ENCODE measurements at places on chromosomes 4 and X. TPM values are rescaled to one million over a fixed set of nuclear protein-coding genes. Genes with fewer than 3 reads are reported as not detected.
A peak's percentile ranks its signal among the peaks of the same experiment; 100 is the strongest.

Gene SLC7A11
- 0.13 TPM for total RNA-seq

Gene FAM184B
- not detected for total RNA-seq

Gene NPY5R
- total RNA-seq, result not detected

Gene COL4A5
- total RNA-seq, result not detected

Gene SSX4
- total RNA-seq, result not detected

Gene TLR10
- 2.0 TPM for total RNA-seq

Gene ASB11
- not detected for total RNA-seq

Gene SSX2B
- not detected for total RNA-seq

Gene TMEM31
- not detected for total RNA-seq

Gene YIPF7
- not detected for total RNA-seq

Gene SLC10A4
- not detected for total RNA-seq

Gene HMX1
- total RNA-seq, result not detected

Gene EDA
- total RNA-seq, result 1.6 TPM

Gene TRO
- 3.2 TPM for total RNA-seq

Gene SPANXN4
- not detected for total RNA-seq

Gene ADAMTS3
- not detected for total RNA-seq

DNA sequence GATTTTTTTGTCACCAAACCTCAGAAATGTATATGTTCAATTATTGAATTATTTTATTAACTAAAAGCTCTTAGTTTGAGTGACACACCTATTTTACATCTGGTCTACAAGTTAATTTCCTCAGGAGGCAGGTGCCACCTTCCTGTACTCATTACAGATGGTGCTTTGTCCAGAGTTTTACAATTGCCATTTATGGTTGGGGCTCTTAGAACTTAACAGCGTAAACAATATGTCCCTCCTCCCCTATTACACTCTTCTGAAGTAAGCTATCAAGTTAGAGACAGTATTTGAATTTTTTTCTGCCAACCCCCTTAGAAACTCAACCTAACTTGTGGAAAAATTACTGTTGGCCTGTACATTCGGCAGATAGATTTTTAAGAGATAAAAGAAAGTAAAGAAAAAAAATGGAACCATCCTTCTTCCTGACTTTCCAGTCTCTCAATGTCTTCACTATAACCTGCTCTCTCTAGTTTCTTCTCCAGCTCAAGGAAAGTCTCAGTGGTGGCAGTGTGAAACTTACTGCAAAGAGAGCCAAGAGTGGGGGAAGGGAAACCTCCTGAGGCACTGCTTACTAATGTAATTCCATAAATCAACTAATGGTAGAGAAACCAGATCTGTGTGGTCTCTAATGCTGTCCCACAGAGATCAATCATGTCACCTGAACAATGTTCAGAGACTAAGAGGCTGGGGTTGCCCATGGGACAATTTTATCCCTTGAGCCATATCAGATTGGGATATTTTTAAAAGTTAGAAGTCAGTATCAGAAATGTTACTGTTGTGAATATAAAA, 7.8 kb downstream of the CXXC4 start:
- no peak for DNase-seq

DNA sequence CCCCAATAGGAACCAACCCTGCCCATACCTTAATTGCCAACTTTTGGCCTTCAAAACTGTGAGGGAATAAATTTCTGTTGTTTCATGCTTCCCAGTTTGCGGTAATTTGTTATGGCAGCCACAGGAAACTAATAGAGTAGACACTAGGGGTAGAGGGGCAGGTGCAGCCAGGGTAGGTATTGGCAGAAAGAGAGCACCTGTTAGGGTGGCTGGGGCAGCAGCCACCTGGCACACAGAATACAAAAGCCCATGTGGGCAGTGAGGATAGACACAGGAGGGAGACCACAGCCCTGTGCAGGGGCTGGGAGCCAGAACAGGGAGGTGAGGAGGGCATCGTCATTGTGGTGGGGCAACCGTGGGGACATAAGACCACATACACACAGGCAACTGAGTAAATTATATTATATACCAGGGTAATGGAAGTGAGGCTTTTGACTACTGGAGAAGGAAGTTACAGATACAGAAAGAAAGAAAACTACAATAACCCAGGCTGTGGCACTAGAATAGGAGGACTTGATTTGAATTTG, 28.2 kb downstream of the IRF2 start:
- DNase-seq, result no peak

GRCh38 chrX:21659320-21659719, 1.2 kb upstream of the KLHL34 start:
- DNase-seq, result no peak

DNA sequence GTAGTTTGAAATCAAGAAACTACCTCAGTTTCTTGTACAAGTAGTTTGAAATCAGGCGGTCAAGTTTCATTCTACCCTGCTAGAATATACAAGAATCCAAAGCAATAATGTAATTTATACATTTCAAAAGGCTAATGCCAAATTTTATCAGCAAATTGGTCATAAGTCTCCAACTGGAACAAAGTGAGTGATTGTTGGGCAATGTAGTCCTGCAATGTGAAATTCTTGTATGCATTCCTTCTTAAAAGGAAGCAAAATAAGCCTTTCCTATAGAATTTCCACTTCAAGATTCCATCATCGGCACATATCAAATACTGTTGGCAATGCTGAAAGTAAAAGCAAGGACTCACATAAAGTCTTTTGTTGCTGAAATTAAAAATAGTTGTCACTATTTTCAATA, 334.9 kb downstream of the IL1RAPL1 start:
- no peak for DNase-seq

- peak; percentile 63 for DNase-seq
Measured at GRCh38 chr4:140094438-140095420, 59.3 kb downstream of the MAML3 start.

GRCh38 chr4:2222838-2223237, 19.1 kb downstream of the HAUS3 start:
- no peak for DNase-seq

- peak; percentile 5 for DNase-seq
Measured at GRCh38 chr4:169756971-169757574, 671 bp downstream of the HPF1 start.

- no peak for DNase-seq
Measured at GRCh38 chr4:33400504-33400903, 2680.3 kb downstream of the PCDH7 start.

GRCh38 chr4:156959298-156959702, 12.3 kb downstream of the PDGFC start:
- no peak for DNase-seq

- no peak for DNase-seq
Measured at GRCh38 chrX:104330966-104331365, 76.2 kb upstream of the ESX1 start.

GRCh38 chrX:75156531-75156945, 455 bp upstream of the ABCB7 start:
- no peak for DNase-seq

DNA sequence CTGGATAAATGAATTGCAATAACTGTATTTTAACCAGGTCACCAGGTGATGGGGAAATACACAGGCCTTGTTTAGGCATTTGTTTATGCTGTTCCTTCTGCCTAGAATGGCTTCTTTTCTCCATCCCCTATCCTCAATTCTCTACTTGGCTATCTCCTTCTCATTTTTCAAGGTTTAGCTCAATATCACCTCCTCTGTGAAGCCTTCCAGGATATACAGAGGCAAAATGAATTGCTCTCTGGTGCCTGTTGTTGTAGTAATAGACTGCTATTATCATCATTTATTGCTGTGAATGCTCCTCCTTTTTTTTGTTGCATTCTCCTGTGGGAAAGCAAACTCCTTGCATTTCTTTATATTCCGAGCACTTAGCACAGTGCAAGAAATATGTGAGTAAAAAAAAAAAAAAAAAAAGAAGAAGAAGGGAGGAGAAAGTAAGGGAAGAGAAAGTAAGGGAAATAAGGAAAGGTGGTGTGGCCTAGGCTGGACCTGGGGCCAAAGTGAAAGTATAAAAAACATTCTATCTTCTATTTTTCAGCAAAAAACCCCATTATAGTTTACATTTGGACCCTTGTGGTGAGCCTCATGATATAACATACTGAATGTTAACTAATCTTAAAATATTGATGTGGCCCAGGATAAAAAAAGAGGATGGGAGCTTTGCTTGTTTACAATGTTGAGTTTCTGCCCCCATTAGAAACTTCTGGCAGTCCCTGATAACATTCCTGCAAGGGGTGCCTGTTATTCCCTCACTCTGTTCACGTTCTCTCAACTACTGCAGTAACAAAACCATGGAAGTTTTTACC, 6.3 kb upstream of the STK26 start:
- no peak for DNase-seq

- DNase-seq, result no peak
Measured at GRCh38 chrX:55593756-55594257, 29.4 kb upstream of the FOXR2 start.

DNA sequence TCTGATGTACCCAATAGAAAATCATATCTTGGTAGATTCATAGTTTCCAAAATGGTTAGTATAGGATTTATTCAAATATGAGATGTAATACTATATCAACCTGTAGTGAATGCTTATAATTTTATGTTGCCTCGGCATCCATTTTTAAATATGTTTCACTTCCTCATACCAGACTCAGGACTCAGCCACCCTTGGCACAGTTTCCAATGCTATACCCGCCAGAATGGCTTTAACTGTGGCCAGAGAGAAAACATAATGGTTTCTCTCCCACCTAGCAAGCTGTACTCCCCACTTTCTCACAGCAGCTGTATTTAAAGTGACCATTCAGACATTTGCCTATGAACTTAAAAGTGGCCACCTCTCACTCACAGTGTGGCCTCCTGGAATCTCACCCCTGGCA, 466.6 kb upstream of the PABPC4L start:
- DNase-seq, result no peak

DNA sequence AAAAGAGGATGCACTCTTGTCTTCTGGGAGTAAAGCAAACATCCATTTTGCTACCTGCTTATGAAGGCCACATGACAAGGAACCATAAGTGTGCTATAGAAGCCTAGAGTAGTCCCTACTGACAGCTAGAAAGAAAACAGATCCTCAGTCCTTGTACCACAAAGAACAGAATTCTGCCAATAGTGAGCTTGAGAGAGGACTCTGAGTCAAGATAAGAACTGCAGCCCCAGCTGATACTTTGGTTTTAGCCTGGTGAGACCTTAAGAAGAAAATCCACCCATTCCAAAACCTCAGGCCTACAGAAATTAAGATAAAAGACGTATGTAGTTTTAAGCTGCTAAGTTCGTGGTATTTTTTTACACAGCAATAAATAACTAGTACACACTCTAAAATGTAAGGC, 914.6 kb downstream of the PCDH19 start:
- DNase-seq, result no peak

GRCh38 chrX:43176686-43177085, 398.7 kb upstream of the PPP1R2C start:
- no peak for DNase-seq

GRCh38 chrX:69067841-69068240, 97.4 kb downstream of the PJA1 start:
- no peak for DNase-seq

- DNase-seq, result no peak
Measured at GRCh38 chr4:127131527-127131926, 501.2 kb upstream of the INTU start.

DNA sequence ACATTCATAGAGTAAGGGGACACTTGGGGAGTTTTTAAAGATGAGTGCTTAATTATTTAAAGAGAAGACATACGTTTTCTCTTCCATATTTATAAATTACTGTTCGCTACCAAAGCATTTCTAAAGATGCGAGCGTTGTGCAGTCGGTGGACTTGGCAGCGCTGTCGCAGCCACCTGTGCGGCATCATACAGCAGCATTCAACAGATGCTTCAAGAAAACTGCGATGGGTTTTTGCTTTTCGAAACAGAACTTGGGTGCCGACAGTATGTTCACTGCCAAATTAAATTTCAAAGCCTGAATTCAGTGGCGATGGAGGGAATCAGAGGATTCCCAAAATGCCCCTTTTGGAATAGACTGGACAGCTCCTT, 1.6 kb upstream of the HTR2C start:
- DNase-seq, result no peak

GRCh38 chr4:99536271-99536670, 25.4 kb downstream of the C4orf17 start:
- no peak for DNase-seq

DNA sequence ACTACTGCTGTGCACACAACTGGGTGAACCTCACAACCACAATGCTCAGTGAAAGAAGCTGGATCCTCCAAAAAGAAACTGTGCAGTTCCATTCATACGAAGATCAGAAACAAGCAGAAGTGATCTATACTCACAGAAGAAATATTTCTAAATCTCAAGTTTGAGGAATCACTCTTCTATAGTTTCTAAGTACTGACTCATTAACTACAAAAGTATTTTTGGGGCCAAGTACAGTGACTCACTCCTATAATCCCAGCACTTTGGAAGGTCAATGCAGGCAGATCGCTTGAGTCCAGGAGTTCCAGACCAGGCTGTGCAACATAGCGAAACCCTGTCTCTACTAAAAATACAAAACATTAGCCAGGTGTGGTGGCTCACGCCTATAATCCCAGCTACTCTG, 51.3 kb upstream of the RELL1 start:
- DNase-seq, result no peak

GRCh38 chr4:7060346-7061150, 7.3 kb downstream of the GRPEL1 start:
- DNase-seq, result no peak

DNA sequence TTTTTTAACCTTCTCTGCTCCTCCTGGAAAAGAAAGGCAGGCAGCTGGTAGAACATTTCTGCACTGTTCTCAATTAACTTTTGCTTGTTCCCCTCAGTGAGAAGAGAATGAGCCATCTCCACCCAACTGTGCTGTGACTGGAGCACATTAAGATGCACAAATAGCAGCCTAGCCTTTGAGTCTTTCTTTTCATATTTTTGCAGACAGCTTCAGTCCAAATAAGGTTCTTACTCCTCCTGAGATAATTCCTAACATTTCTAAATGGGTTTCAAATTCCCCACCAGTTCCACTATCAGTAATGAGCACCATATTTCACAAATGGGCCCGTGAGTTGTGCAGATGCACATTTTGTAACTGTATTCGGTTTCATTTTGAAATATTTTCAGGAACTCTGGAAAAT, 118.6 kb downstream of the SPCS3 start:
- no peak for DNase-seq

- no peak for DNase-seq
Measured at GRCh38 chrX:42752730-42753129, 25.2 kb downstream of the PPP1R2C start.

GRCh38 chr4:15188605-15189539, 186.6 kb downstream of the CPEB2 start:
- no peak for DNase-seq

GRCh38 chr4:41215155-41215554, 813 bp upstream of the APBB2 start:
- DNase-seq, result no peak

GRCh38 chrX:111719426-111720210, 38.6 kb downstream of the ALG13 start:
- no peak for DNase-seq

DNA sequence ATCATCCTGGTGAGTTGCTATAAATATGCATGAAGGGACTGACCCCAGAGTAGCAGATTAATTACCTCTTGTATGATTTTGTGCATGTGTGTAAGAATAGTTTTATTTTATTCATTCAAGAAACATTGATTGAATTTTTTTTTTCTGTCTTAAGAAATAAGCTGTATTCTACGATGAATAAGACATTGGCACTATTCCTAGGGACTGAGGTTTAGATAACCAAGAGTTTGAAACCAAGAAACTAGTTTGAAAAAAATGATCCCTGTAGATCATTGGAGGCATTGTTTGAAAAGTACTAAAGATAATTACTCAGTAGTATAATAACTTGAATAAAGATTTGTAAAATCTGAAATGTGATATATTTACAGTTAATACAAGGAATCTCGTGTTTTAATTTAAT, 1086.9 kb downstream of the PCDH7 start:
- DNase-seq, result no peak

- DNase-seq, result no peak
Measured at GRCh38 chrX:150044556-150044955, 106.3 kb upstream of the EOLA2 start.

GRCh38 chr4:22764183-22764582, 71.4 kb downstream of the GBA3 start:
- no peak for DNase-seq

All from naive thymus-derived CD8-positive, alpha-beta T cell (primary cell).